ENCODE measurements at places on chromosomes 6 and 20. TPM values are rescaled to one million over a fixed set of nuclear protein-coding genes. Genes with fewer than 3 reads are reported as not detected.

The GHRH gene
- polyA plus RNA-seq: not detected

The ECI2 gene
- polyA plus RNA-seq: 44.5 TPM

The LAMA4 gene
- 150 TPM for polyA plus RNA-seq

The RFX6 gene
- not detected for polyA plus RNA-seq

The NR2E1 gene
- not detected for polyA plus RNA-seq

The HLA-DQB1 gene
- 2.0 TPM for polyA plus RNA-seq

The GSTA2 gene
- polyA plus RNA-seq: not detected

The BPIFA1 gene
- polyA plus RNA-seq: not detected

The TCF15 gene
- polyA plus RNA-seq: 5.3 TPM

The PBX2 gene
- 104 TPM for polyA plus RNA-seq

The QRSL1 gene
- polyA plus RNA-seq: 16.7 TPM

The ESR1 gene
- polyA plus RNA-seq: 3.8 TPM

The PGC gene
- not detected for polyA plus RNA-seq

The HLA-DRB5 gene
- polyA plus RNA-seq: 3.2 TPM

The FAM162B gene
- 7.6 TPM for polyA plus RNA-seq

The ZNF391 gene
- 5.6 TPM for polyA plus RNA-seq

The SEMG1 gene
- polyA plus RNA-seq: not detected

The CCN5 gene
- polyA plus RNA-seq: 0.10 TPM

The SPATS1 gene
- not detected for polyA plus RNA-seq

The B3GAT2 gene
- polyA plus RNA-seq: 1.5 TPM

The SYTL3 gene
- 11.8 TPM for polyA plus RNA-seq

The ANKRD66 gene
- polyA plus RNA-seq: 0.45 TPM

The HLA-DOA gene
- 3.9 TPM for polyA plus RNA-seq

The NKX2-2 gene
- polyA plus RNA-seq: 0.23 TPM

The ULBP2 gene
- polyA plus RNA-seq: 0.34 TPM

The SNX21 gene
- 22.4 TPM for polyA plus RNA-seq

The BNIP5 gene
- 0.04 TPM for polyA plus RNA-seq

The CDSN gene
- polyA plus RNA-seq: not detected

The DLL1 gene
- 17.0 TPM for polyA plus RNA-seq

The TSHZ2 gene
- 11.9 TPM for polyA plus RNA-seq

The SRSF12 gene
- 2.9 TPM for polyA plus RNA-seq

The LAMP5 gene
- polyA plus RNA-seq: 0.40 TPM

The TXNDC5 gene
- polyA plus RNA-seq: 111 TPM

The IL17A gene
- polyA plus RNA-seq: not detected

The ID4 gene
- polyA plus RNA-seq: 6.1 TPM

The TENT5A gene
- polyA plus RNA-seq: 14.6 TPM

The PDYN gene
- polyA plus RNA-seq: not detected

The PACRG gene
- 2.0 TPM for polyA plus RNA-seq

The CBFA2T2 gene
- 13.9 TPM for polyA plus RNA-seq

The OR2H1 gene
- not detected for polyA plus RNA-seq

The DYNLT2 gene
- 3.1 TPM for polyA plus RNA-seq

The GSTA1 gene
- polyA plus RNA-seq: not detected

The ZNFX1 gene
- polyA plus RNA-seq: 10.7 TPM

The TNXB gene
- 148 TPM for polyA plus RNA-seq

The BPIFB4 gene
- polyA plus RNA-seq: not detected

The DDAH2 gene
- polyA plus RNA-seq: 87.3 TPM

The ZNF165 gene
- polyA plus RNA-seq: 0.36 TPM

The AARS2 gene
- polyA plus RNA-seq: 8.3 TPM

The TXLNB gene
- 89.8 TPM for polyA plus RNA-seq

The ERVFRD-1 gene
- 0.26 TPM for polyA plus RNA-seq

The DUSP15 gene
- polyA plus RNA-seq: 1.2 TPM

The SLC52A3 gene
- 0.63 TPM for polyA plus RNA-seq

The SPDEF gene
- not detected for polyA plus RNA-seq

The HCRTR2 gene
- polyA plus RNA-seq: not detected

The TBC1D32 gene
- 6.0 TPM for polyA plus RNA-seq

The GPX5 gene
- polyA plus RNA-seq: not detected

The MUC21 gene
- polyA plus RNA-seq: not detected

The RIMS4 gene
- polyA plus RNA-seq: 6.8 TPM

The DNAH8 gene
- polyA plus RNA-seq: 4.9 TPM
